Kasumi-1 (cell line): ENCODE measurements at places on chromosomes 2 and 18.

GRCh38 chr18:60915160-60915559 lies 418.1 kb upstream of the CDH20 start:
- no peak for DNase-seq

- no peak for DNase-seq
Measured at GRCh38 chr2:205857520-205858237, 175.4 kb downstream of the NRP2 start.

DNA sequence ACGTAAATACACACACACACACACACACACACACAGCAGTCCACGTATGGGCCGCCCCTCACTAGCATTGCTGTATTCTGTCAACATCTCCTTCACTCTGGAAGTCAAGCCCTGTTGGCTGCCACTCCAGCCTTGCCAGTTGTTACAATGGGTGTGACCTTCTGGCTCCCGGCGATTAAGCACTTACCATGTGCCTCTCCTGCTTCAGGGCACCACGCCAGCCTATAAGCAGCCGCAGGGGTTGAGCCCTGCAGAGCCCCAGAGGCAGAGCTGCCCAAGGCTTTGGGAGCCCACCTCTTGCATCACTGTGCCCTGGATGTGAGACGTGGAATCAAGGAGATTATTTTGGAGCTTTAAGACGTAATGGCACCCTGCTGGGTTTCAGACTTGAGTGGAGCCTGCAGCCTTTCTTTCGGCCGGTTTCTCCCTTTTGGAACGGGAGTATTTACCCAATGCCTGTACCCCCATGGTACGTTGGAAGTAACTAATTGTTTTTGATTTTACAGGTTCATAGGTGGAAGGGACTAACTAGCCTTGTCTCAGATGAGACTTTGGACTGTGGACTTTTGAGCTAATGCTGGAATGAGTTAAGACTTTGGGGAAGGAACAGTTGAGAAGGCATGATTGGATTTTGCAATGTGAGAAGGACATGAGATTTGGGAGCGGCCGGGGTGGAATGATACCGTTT lies 54.5 kb upstream of the ROCK2 start:
- DNase-seq = no peak

- no peak for DNase-seq
Measured at GRCh38 chr2:42931818-42932195, 139.4 kb upstream of the HAAO start.

- no peak for DNase-seq
Measured at GRCh38 chr2:128986867-128987268, 668.2 kb upstream of the HS6ST1 start.

DNA sequence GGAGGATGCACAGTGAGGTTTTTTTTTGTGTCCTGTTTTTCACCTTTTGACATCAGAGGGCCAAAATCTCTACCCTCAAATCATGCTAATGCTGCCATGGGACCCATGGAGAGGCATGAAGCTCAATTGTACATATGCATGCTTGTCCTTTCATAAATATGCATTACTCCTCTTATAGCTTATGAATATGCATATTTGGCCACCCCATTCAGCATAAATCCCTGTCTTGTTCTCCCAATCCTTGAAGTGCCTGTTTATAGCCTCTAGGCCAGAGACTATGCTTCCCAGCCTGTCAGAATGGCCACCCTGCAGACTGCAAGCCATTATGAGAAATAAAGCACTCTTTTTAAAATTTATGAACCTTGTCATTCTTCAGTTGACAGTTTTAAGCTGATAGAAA lies 696.4 kb upstream of the ZNF804A start:
- DNase-seq = no peak

GRCh38 chr18:61975526-61976326 lies 82.9 kb upstream of the RNF152 start:
- DNase-seq = no peak

- DNase-seq = peak; percentile 48
Measured at GRCh38 chr18:13726972-13727331, 479 bp downstream of the RNMT start.

GRCh38 chr2:230898016-230898712 lies 26.9 kb downstream of the GPR55 start:
- DNase-seq = no peak

DNA sequence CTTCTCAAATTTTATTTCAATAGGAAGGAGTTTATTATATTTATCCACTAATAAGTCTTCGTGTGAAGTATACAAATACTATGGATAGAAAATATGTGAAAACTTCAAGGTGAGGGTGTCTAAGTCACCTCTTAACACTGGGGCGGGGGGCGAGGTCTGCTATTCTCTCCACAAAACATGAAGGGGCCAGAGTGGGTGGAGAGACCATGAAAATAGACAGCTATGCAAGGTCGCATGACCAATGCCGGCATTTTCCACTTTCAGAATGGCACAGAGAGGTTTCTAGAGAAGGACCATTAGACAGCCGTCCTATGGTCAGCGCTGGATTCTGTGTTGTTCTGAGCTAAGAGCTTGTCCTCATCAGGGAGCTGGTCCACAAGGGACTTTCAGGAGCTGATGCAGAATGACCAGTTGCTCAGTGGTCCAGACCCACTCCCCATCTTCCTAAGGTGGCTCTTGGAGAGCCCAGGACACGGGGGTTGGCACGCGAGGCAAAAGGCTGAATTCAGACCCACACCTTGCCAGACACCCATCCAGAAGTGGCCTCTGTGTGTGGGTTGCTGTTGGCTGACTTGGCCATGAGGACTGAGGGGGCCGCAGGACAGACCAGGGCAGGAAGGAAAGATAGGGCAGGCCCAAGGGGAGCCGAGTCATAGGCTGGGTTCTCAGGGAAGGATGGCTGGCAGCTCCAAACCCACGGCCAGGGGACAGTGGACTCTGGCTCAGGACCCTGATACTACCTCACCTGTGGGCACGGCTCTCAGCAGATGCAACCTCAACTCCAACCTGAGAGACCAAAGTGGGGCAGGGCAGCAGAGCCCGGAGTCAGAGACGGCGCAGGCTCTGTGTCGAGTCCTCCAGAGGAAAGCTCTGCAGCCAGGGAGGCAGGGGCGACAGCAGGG lies 69.8 kb downstream of the NDUFA10 start:
- DNase-seq = no peak

- DNase-seq = no peak
Measured at GRCh38 chr18:47113796-47114540, 36.3 kb downstream of the HDHD2 start.

DNA sequence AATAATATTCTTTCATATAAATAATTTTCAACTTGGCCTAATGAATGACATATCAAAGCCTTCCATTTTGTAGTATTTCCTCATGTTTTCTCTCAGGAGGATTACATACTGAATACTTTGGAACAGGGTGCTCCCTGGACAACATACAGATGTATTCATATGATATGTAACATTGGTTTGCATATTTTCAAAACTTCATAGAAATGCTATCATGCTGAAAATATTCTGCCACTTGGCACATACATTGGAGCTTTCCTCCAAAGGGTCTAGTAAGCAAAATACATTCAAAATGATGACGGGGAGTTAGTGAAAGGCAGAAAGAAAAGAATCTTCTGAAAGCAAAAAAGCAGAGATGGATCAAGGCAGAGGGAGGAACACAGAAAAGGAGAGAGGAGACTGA lies 38.1 kb upstream of the RTN4 start:
- DNase-seq = no peak

DNA sequence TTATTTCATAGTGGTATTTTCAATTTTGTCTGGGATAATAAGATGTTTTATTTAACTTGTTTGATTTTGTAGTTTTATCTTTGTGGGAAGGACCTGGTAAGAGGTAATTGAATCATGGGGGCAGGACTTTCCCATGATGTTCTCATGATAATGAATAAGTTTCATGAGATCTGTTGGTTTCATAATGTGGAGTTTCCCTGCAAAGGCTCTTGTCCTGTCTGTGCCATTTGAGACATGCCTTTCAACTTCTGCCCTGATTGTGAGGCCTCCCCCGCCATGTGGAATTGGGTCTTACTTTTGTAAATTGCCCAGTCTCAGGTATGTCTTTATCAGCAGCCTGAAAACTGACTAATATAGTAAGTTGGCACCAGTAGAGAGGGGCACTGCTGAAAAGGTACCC lies 77.8 kb upstream of the ARHGAP15 start:
- no peak for DNase-seq

GRCh38 chr18:44870631-44871502 lies 190.2 kb downstream of the SETBP1 start:
- no peak for DNase-seq

GRCh38 chr2:97806738-97807618 lies 93.6 kb downstream of the ZAP70 start:
- DNase-seq = peak; percentile 88

DNA sequence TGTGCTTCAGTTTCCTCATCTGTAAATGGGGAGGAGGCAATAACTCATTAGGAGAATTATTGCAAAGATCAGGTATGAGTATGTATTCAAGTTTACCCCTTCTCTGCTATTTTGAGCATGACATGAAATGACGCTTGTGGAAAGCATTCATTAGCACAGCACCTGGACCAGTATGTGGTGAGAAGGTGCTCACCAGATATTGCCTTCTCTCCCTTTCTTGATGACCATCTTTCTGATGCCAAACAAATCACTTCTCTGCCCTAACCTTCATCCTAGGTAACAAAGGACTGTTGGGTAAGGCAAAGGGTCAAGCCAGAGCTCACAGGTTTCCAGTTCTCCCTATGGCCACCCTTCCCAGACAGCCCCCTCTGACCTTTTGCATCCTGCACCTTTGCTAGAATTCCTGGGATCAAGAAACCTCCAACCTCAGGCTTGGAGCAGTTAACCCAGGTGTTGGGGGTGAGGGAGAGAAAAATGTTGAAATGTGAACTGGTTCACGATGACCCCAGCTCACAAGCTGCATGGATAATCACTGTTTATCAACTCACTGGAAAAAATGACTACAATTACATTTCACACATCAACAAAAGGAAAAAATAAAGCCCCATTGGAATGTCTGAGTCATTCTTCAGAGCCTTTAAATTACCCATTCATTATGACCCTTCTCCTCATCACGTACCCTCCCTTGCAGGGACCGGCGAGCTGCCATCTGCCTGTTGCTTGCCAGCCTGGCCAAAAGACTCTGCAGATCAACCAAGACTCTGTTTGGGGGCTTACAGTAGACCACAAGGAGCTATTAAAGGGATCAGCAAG lies 41.6 kb downstream of the LBH start:
- DNase-seq = no peak

DNA sequence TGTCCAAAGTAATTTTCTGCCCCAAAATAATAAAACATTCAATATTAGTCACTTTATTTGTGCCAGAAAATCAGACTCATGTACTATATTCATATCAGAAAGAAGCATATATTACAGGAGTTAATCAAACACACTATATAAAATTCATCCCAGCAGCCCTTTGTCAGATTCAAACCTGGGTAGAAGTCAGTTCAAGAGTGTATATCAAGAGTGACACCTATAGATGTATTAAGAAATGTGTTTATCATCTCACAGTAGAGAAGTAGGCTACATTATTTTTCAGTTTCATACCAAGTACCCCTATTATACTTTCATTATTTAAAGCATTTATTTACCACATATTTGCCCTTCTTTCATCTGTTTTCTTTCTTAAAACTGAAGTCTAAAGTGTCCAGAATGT lies 193.2 kb upstream of the DDX18 start:
- DNase-seq = no peak

GRCh38 chr18:33446604-33447003 lies 6.1 kb upstream of the CCDC178 start:
- DNase-seq = no peak

DNA sequence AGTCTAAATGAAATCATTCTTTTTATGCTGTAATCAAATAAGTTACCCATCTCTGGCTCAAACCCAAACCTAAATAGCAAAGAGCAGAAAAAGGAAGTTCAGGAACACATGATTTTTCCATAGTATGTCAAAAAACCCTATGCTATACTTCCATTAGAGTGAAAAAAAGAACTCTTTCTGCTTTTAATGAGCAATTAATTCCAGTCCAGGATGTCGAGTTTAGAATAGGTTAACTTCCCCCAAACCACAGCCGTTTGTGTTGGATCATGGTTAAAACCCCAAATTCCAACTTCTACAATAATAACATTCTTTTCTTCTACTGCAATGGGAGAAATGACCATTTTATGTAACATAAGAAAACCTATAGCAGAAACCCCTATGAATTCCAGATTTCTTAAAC lies 171.1 kb upstream of the NRP2 start:
- no peak for DNase-seq

DNA sequence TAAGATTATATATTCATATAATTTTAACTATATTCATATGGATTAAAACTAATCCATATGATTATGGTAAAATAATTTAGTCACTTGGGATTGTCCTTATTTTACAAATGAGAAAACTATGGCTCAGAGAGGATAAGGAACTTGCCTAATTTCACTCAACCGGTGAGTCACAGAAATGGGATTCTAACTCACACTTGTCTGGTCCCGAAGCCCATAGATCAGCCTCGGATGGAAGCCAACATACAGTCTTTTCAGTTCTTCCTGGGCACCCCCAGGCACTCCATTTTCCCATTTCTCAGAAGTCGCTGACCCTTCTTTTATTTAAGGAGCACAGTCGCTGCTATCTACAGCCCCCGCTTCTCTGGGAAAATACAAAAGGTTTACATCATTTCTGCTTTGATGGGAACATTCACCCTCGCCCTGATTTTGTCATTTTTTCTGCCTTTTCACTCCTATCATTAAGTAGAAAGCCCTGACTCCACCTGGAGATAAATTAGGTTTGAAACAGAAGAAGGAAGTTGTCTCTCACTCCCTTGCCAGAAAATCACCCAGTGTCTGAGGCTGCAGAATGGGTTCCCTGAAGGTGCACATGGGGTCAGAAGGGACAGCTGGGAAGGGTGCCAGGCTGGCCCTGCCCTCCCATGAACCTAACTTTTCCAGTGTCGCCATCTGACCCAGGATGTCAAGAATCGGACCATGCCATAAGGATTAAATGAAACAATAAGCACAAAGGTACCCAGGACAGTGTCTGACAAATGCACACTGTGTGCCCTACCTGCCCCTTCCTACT lies 36.6 kb downstream of the CYP1B1 start:
- DNase-seq = no peak

GRCh38 chr2:85593023-85593422 lies 2.5 kb upstream of the RNF181 start:
- no peak for DNase-seq

DNA sequence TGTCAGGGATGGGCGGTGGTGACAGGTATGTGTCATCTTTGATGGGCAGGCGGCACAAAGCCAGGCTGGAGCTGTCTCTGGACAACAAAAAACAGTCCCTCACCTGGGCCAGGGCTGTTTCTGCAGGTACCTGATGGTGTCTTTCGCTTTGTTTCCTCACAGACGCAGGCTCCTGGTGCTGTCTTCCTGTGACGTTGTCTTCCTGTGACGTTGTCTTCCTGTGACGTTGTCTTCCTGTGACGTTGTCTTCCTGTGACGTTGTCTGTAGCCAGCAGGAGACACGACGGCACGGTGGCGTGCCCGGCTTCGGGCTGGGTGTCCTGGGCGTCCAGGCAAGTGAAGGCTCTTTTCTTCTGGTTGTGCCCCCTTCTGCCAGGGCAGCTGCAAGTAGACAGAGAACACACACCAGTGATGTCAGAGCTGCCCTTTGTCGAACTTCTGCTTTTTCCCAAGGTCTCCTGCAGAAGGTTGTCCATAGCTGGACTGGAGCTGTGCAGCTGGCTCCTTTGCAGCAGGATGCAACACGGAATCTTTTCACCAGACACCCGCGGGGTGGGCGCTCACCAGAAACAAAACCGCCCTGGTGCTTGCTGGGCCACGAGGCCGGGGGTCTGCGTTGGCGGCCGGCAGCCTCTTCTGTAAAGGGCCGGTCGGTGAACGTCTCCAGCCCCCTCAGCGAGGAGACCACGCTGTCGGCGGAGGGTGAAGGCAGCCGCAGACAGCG lies 21.1 kb downstream of the GPR35 start:
- no peak for DNase-seq

GRCh38 chr2:16952368-16952767 lies 286.7 kb upstream of the CYRIA start:
- no peak for DNase-seq
